Fibroblast of skin of left biceps (primary cell): ENCODE measurements at places on chromosomes 3 and 15.

GRCh38 chr3:152770296-152770695, 64.6 kb upstream of the P2RY1 start:
- no peak for DNase-seq

- DNase-seq: no peak
Observed at GRCh38 chr15:64925335-64926330, 13.9 kb downstream of the ANKDD1A start.

DNA sequence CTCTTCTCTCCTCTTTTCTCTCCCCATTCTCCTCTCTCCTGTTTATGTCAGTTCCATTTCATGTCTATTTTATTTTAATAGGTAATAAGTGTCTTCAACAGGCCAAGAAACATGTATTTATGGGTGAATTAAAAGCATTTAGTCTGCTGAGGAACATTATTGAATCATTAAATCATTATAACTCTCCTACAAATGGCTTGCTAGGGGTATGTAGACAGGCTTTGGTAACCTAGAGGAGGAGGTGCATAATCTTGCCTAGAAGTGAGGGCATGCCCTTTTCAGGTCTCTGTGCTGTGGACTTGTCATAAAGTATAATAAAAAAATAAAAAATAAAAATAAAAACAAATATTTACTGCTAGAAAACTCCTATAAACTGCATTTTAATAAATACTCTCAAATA, 88.9 kb upstream of the SNTN start:
- DNase-seq: no peak

- no peak for DNase-seq
Observed at GRCh38 chr3:112561484-112561733, 353 bp downstream of the ATG3 start.

GRCh38 chr3:42476225-42477125, 26.0 kb upstream of the VIPR1 start:
- DNase-seq: no peak

DNA sequence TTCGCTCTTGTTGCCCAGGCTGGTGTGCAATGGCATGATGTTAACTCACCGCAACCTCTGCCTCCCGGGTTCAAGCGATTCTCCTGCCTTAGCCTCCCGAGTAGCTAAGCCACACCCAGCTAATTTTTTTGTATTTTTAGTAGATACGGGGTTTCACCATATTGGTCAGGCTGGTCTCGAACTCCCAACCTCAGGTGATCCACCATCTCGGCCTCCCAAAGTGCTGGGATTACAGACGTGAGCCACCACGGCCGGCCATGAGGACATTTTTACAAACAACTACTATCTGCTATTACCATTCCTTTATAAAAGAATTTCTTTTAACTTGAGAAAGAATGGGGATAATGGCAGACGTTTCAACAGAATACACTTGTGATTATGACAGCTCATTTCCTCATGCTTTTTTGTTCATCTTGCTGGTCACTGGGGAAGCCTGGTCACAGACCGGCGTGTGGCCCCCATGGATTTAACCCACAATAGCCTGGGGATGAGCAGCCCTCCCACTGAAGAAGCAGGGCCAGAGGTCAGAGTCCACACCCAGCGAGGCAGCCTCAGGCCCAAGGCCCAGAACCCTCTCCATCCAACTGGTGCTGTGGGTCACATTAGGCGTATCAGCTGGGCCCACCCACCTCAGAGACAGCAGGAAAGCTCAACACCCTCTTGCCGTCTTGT, 112.0 kb downstream of the LIPC start:
- no peak for DNase-seq

DNA sequence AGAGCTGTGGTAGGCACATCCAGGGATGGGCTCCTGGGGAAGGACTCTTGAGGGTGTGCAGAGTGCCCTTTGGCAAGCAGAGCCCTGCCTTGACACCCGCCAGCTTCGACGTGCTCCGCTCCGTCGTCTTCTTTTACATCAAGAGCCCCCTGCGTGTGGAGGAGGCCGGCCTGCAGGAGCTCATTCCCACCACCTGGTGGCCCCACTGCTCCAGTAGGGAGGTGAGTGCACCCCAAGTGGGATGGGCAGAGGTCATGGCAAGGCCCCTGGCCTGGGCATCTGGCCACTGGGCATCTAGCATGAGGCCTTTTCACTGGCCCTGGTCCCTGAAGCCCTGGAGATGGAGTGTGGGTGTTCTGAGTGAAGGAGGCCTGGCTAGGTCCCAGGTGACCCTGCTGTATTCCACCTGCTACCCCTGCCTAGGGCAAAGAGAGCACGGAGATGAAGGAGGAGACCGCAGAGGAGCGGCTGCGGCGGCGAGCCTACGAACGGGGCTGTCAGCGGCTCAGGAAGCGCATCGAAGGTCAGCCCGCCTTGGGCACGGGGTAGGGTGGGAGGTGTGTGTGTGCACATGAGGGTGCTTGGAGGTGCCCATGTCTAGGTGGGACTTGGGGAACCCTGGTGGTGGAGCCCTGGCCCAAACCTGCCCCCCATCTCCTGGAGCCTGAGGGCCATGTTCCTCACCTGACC, 12.2 kb downstream of the RNF123 start:
- no peak for DNase-seq

- DNase-seq: no peak
Observed at GRCh38 chr3:27239951-27240350, 129.2 kb downstream of the NEK10 start.

DNA sequence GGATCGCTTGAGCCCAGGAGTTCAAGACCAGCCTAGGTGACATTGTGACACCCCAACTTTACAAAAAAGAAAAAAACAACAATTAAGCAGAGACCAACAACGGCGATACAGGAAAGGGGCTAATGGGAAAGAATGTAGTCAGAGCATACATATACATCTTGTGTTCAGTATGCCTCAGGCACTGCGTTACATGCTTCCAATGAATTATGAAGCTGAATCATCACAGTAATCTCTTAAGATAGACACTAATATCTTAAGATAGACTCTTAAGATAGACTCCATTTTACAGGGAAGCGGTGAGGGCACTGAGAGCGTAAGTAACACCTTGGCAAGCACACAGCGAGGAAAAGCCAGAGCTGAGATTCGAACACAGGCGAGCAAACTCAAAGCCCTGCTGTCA, 6.1 kb upstream of the LDHAL6B start:
- no peak for DNase-seq

GRCh38 chr3:58731673-58732072, 65.1 kb upstream of the FAM3D start:
- no peak for DNase-seq

DNA sequence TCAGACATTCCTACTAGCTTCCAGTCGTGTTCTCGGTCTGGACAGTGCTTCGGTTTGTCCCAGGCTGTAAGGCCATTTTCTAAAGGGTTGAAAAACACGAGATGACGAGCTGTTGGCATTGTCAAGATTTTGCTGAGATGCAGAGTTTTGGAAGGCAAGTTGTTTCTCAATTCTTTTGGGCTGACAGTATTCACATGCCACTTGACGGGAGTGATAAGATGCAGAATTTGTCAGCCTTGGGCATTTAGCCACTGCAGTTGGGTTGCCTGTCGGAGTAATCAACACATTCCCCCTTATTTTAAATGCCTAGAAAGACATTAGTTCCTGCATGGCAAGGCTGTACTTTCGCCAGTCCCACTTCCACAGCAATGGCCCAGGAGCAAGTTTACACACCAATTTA, 245.2 kb downstream of the NR1D2 start:
- no peak for DNase-seq

GRCh38 chr3:185822221-185823000, 2.4 kb downstream of the IGF2BP2 start:
- peak; percentile 54 for DNase-seq

GRCh38 chr3:150789451-150789850, 26.5 kb upstream of the SIAH2 start:
- DNase-seq: no peak

DNA sequence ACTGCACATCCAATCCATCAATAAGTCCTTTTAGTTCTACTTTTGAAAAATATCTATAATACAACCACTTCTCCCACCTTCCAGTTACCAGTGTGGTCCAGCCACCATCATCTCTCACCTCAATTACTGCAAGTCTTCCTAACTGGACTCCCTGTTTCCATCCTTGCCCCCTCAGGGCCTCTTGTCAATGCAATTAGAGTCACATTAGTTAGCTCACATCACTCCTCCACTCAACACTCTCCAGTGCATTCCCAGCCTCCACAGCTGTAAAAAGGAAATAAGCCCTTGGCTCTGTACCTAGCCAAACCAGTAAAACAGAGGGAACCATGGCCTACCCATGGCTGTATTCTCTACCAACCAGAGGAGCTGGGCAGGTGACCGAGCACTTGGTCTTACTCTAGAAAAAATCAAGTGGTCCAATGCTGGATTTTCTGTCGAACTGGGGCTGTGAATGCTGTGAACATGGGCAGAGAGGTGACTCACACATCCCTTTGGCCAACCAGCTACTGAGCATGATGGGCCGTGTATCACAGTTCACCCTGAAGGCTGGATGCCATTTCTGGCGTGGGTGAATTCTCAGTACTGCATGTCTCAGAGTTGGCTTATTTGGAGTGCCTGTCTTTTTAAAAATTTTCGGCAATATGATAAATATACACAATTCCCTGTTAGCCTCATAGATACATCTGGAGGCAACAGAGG, 62.5 kb upstream of the C15orf61 start:
- no peak for DNase-seq

DNA sequence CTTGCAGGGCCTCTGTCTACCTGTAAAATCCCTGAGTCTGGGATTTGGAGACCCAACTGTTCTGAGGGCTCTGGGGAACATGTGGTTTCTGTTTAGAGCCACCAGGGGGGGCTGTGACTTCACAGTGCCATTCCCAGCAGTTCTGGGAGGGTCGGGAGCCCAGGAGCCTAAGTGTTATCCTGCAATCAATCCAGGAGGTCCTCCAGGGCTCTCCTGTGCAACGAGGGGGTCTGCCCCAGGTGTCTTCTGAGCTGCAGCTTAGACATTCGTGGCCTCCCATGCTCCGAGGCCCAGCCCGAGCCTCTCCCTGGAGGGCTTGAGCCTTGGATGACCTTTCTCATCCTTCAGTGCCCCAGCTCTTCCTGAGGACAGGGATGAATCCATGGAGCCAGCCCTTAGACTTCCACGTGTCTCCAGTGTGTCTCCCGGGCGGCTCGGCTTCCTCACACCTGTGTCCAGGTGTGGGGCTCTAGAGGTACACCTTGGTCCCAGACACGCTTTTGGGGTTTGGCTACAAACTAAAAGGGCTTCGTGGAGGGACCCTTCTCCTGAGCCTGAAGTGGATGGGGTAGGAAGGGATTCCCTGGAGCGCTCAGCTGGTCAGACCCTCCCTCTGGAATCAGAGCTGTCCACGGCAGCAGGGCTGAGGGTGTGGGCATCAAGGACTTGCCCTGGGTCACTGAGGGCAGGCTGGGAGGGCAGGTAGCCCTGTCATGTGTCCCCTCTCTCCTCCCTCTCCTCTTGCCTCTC, 20.3 kb upstream of the ABTB1 start:
- DNase-seq: no peak

GRCh38 chr15:28887339-28888174, 1.8 kb downstream of the APBA2 start:
- DNase-seq: no peak

GRCh38 chr3:14687360-14687759, 12.4 kb downstream of the C3orf20 start:
- DNase-seq: no peak

- no peak for DNase-seq
Observed at GRCh38 chr3:157353652-157354051, 83.0 kb upstream of the PTX3 start.

- DNase-seq: no peak
Observed at GRCh38 chr3:58667704-58668103, 1.1 kb upstream of the FAM3D start.

GRCh38 chr3:43766672-43767465, 76.1 kb downstream of the ABHD5 start:
- DNase-seq: peak; percentile 68
